ENCODE measurements at places on chromosomes 2 and 18. TPM values are rescaled to one million over a fixed set of nuclear protein-coding genes. Genes with fewer than 3 reads are reported as not detected.

DNA sequence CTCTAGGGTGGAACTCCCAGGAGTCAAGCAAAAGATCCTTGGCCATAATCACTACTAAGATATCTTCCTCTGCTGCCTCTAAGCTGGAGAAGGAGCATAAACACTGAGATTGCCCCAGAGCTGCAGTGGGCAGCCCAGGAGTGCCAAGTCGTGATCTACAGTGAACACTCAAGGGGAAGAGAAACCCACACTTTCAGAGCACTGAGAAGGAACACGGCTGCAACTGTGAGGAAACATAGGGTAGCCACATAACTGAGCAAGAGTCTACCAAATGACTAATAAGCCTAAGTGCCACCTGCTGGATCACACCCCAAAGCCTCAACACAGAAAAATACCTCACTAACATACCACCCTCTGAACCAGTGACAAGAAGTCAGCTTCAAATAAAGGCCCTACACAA, 79.6 kb upstream of the RAB12 start:
- DNase-seq, result no peak

DNA sequence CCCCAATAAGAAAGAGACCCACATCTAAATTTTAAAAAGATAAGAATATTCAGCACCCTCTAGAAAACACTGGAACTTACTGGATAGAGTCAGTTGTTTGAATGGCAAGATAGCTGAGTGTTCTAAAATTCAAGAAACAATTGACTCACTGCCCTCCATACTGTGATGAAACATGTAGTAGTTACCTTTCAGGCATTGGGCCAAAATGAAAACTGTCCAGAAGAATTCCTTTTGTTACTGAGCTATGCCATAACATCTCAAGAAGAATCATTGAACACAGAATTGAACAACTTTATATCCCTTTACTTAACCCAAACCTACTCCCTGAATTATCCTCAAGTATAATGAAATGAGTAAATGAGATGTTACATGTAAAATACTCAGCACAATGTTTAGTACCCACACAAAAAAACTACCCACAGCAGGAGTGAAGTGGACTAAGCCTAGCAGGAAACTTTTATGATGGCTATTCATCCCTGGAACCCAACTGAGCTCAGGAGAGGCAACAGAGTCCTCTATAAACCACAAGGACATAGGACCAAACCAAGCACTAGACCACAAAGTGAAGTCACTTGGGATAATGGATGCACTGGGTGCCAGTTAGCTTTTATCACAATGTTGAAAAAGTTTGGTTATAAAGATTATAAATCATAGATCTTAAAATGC, 32.7 kb downstream of the RBM43 start:
- DNase-seq, result no peak

GRCh38 chr2:18749912-18750526, 160.7 kb upstream of the NT5C1B start:
- DNase-seq, result peak; percentile 18

Gene GCKR
- not detected for total RNA-seq

DNA sequence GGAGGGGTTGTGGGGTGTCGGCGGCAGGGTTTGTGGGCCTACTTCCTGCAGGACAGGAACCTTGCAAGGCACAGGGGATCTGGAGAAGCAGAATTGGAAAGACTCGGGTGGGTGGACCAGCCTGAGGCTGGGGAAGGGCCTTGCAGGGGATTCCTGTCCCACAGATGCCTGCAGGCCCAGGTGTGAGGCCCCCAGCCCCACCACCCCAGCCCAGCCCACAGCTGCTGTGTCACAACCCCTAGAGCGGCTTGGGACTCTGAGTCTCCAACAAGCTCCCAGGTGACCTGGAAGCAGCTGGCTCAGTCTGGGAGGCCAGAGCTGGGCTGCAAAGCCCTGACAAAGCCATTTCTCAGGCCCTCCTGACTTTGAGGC, 93.1 kb downstream of the ZFP36L2 start:
- no peak for DNase-seq

GRCh38 chr2:235639428-235639773, 145.6 kb downstream of the AGAP1 start:
- DNase-seq, result peak; percentile 79

- DNase-seq, result no peak
Measured at GRCh38 chr2:151816843-151817242, 11.4 kb downstream of the ARL5A start.

Gene SERPINB11
- total RNA-seq, result not detected

GRCh38 chr2:154527962-154528361, 170.5 kb upstream of the KCNJ3 start:
- DNase-seq, result no peak

GRCh38 chr2:38274286-38275276, 102.5 kb downstream of the ATL2 start:
- peak; percentile 64 for DNase-seq

- peak; percentile 45 for DNase-seq
Measured at GRCh38 chr2:69741575-69742321, at the start of gene ANXA4. Gene ANXA4 (plus strand): TSS chr2:69742134. CDS start chr2:69781566, 39,432 bp downstream.

DNA sequence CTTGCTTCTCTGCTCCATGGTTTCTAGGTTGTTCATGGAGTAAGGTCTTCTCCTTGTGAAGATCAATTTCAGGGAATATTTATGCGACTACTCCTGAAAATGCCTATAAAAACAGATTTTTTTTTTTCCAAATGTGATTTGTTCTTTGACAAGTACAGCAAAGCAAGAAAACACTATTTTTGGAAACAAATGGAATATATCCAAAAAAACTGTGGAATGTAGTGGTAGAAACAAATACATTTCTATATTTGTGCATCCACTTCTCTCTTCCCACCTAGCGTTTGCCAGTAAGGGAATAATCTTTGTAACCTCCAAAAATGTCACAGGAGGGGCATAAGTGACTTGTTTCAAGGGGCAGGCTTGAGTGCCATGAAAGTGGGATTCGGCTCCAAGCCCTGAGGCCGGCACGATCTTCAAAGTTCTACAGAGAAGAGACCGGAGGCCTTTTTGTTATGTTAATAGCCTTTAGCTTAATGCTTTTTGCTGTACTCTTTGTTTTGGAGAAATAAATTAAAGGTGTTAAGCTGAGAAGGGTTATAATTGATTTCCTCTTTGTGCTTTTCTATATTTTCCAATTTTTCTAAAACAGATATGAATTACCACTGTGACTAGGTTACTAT, 200.6 kb downstream of the NRP2 start:
- no peak for DNase-seq

- no peak for DNase-seq
Measured at GRCh38 chr2:62202019-62202722, 6.3 kb downstream of the B3GNT2 start.

Gene MEP1B
- total RNA-seq, result not detected

- DNase-seq, result no peak
Measured at GRCh38 chr18:6746386-6746960, 17.0 kb downstream of the ARHGAP28 start.

- DNase-seq, result no peak
Measured at GRCh38 chr2:54271189-54271588, 15.2 kb upstream of the TSPYL6 start.

DNA sequence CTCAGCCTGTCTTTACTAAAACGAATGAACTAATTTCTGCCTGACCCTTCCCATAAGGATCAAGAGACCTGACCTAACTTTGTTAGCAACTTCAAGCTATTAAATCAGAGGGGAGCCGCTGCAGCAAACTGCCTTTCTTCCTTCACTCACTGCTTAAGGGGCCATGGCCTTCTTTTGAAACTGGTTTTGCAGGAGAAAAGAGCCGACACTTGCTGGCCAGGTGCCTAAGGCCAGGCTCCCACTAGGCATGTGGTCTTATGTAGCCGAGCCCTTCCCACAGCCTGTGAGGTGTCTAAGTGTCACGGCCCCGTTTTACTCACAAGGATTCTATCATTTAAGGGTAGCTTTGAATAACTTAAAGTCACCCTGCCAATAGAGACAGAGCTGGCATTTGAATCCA, 130.8 kb downstream of the ZNF236 start:
- no peak for DNase-seq

Measured in astrocyte (in vitro differentiated cells and primary cell).